ENCODE measurements at places on chromosomes 5 and 9.

DNA sequence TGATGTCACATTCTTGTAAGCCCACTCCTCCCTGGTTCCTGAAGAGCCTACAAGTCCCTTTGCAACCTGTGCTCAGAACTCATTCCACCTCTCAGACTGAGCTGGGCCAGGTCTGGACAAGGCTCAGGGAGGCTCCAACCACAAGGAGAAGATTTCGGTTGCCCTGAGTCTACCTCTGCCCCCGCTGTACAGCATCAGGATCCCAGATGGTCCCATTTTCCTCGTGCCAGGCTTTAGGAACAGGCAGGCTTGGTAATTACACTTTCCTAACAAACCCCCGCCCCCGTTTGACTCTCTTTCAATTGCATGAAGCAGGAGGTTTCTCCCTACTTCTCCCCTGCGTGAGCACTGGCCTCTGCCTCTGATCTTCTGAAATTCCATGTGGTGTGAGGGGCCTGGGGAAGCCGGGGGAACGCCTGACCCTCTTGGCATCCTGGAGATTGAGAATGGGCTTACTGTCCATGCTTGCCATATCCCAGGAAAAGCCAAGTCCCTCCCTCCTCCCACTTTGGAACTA, 86.9 kb upstream of the CTNNA1 start:
- no peak for DNase-seq

DNA sequence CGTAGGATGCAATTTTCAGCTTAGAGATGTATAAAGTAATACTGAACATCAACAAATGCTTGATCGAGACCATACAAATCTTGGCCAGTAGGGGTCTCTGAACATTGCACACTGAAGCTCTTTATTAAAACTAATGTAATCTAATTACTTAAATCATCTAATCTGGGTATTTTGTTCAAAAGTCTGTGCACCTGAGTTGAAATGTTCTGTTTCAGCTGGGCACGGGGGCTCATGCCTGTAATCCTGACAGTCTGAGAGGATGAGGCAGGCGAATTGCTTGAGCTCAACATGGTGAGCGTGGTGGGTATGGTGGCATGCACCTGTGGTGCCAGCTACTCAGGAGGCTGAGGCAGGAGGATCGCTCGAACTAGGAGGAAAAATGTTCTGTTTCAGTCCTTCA, 41.0 kb downstream of the ESM1 start:
- no peak for DNase-seq

DNA sequence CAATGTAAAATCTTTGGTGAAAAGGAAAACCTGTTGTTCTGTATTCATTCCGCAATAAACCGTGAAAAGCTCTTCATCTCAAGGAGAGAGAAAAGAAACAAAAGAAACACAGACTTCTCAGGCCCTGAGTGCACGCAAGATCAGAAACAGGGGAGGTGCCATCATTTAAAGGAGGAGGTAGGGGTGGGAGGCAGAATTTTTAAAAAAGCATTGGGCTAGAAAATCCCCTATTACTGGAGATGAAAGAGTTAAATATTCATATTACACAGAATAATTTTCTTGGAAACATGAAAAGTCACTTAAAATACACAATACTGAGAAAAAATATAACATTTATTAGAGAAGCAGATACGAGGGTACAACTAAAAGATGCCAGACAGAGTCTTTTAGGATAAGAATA, 56.3 kb downstream of the USP20 start:
- DNase-seq, result no peak

DNA sequence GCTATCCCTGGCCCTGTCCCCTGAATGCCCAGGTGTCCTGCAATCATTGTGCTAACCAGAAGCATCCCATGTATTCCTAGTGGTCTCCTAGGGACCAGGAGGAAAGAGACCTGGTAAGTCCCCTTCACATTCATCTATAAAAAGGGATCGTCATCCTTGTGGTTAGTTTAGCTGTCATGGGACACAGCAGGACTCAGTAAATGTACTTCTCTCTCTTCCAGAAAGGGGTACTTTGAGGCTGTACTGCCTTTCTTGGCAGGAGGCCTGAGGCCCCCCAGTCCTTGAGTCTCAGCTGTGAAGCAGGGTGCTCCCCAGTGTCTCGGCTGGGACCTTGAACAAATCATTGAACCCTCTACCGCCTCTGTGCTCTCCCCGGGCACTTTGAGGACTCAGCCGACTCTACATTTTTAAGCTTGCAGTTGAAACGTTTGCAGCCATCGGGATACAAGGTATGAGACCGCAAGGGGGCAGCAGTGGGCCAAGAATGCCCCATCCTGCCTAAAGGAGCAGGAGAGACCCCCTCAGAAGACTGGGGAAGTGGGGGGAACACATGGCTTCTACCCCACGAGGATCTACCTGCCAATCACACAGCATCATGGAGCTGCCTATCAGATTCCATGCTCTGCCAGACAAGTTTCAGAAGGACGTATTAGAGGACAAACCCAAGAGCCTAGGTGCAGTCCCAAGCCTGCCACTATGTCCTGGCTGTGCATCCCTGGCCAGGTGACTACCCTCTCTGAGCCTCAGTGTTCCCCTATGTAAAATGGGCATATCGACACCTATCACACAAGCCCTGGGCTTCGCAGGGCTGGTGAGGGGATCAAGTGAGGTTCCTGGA, 2.4 kb upstream of the PHYKPL start:
- DNase-seq, result peak; percentile 89

DNA sequence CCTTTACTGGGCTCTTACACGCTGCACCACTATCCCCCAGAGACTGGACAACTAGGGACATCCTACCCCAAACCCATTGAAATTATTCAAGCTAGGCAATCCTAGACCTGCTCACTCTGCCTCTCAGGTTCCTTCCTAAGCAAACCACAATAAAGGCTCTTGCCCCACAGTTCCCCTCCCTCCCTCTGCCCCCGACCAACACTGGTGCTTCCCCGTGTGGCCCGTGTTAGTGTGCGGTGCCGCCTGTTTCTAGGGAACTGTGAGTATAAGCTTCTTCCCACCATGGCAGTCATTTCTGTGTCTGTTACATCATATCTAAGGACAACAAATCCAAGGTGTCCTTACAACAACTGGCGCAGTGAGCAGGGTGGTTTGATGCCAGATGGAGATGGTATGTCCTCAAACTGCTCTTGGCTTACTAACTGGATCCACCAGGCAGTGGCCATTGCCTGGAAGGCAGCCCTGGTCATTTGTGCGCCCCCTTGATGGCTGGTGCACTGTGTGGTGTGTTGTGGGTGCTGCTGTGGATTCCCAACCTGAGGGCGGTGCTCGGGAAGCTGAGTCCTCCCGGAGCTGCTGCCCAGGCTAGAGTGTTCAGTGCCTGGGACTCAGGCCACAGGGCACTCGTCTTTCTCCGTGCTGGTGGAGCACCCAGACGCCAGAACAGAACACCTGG, 8.4 kb upstream of the MXD3 start:
- DNase-seq, result no peak

GRCh38 chr9:118059484-118060278, 355.5 kb downstream of the TLR4 start:
- no peak for DNase-seq

GRCh38 chr9:24451346-24451745, 94.4 kb downstream of the IZUMO3 start:
- DNase-seq, result no peak

DNA sequence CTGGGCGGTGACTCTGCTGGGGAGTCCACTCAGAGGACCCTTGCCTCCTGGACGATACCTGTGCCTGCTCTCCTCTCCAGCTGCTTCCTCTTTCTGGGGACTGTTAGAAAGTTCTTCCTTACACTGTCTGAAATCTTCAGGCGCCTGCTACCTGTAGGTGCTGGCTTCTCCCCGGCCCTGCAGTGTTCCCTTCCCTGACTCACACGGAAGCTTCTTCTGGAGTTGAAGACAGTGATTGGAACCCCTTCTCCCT, 562 bp downstream of the GSN start:
- no peak for DNase-seq

- peak; percentile 93 for DNase-seq
Observed at GRCh38 chr9:127199001-127199791, 65.4 kb upstream of the GARNL3 start.

DNA sequence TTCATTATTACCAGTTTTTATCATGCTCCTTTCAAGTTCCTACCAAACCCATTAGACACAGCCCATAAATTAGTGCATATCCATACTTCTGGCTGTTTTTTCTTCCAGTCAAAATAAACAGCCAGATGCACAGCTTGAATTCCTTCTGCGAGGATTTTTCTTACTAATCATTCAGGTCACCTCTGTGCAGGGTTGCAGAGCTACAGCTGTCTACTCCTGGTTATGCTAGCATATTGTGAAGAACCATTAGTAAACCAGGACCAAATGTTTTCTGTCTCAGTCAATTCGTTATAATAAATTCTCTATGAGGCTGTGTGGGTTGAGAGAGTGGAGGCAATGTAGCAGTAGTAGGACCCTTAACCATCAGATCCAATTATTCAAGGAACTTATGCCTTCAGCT, 8.1 kb upstream of the MINAR2 start:
- no peak for DNase-seq

- no peak for DNase-seq
Observed at GRCh38 chr5:83802686-83803085, 82.0 kb upstream of the HAPLN1 start.

GRCh38 chr9:91948101-91948596, 1.9 kb downstream of the ROR2 start:
- DNase-seq, result no peak

DNA sequence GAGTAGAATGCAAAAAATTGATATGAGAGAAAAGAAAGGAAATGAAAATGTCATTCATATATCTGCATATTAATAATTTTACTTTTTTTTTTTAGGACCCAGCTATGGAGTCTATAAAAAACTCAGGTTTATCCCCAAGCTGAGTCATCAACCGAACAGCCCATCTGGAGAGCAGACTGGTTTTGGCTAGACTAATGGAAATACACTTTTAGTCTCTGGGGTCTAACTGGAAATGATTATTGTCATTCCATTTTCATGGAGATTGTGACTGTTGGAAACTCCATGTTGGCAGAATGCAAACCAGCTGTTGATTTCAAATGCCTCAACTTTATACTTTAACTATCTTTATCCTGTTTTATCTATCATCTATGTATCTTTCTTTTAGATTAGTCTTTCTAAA, 28.7 kb downstream of the ANXA1 start:
- no peak for DNase-seq

DNA sequence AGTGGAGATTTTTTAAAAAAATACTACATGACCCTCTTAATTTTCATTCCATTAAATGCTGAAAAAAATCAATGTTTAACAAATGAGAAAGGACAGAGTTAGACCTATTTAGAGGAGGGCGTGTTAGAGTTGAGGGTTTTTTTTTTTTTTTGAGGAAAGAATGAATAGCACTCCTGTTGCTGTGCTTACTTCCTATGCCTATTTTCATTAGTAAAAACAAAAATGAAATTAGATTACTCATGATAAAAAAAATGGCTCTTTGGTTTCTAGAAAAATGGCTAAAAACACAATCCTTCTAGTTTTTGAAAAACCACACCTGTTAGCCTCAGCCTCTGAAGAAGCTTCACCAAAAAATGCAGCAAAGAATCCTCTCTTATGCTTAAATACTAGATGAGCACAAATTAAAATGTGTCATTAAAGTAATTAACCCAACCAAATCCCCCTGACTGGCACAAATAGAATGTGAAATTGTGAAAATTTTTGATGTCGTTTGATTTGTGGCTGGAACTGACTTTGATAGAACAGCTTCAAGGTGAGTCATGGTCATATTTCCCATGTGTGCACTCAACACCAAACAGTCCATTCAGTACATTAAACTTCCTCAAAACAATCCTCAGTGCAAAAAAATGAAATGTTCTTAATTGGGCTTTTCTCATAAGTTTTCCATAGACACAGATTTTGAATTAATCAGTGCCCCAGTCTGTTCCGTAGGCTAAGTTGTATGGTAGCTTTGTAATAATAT, 98.0 kb downstream of the MACIR start:
- no peak for DNase-seq

- DNase-seq, result no peak
Observed at GRCh38 chr5:91443023-91443422, 59.9 kb upstream of the ARRDC3 start.

Data from aorta (tissue), 5 donors.